ENCODE measurements at places on chromosomes 5 and 9.

DNA sequence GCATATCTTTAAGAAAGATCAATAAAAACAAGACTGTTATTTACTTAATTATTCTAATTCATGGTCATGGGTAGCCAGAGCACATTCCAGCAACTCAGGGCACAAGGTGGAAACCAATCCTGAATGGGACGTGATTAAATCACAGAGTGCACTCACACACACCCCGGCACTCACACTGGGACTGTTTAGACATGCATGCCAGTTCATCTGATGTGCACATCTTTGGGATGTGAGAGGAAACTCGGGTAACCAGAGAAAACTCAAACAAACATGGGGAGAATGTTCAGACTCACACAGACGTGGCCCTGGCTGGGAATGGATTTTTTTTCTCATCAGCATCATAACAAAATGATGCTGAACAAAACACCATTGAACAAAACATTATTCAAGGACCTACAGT, 29.4 kb downstream of the SMAD5 start:
- no peak for DNase-seq

GRCh38 chr5:169954786-169955185, 25.5 kb downstream of the INSYN2B start:
- no peak for DNase-seq

DNA sequence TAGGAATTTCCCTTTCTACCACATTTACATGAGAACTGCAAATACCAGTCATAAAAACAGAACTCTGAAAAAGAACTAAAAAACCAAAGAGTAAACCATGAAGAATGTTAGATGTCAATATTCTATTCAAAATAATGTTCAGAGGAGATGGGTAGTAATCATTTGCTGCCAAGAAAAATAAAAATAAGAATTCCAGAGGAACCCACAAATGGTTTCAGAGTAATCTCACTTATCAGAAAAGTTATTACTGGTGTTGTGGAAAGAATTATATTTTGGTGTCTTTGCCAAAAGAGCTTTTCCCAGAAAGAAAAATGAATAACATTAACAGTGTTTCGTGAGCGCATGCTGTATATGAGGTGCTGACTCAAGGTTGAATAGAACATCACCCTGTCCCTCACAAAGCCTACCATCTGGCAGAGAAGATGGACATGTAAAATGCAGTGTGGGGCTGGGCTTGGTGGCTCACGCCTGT, 35.6 kb downstream of the GPR21 start:
- peak; percentile 61 for DNase-seq

DNA sequence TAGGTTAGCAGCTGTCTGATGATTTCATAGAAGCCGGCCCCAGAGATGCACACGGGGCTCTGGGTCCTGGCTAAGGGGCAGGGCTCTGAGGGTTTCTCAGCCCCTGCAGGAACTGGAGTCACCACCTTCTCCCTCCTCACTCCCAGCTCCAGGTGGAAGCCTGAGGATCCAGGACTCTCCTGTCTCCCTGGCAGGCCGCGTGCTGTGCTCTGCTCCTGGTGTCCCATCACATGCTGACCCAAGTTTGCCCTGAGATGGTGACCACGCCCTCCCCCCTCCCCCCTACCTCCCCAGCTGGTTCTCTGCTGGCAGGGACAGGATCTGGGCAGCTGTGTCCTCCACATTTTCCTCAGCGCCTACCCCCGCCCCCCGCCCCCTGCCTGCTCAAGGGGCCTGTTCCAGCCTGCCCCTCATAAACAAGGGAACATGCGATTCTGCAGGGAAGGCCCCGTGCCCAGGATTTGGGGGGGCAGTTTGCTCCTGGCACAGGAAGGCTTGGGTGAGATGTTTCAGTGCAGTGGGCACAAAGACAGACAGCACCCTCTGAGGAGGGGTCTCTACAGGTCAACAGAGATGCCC, 87.4 kb downstream of the PSD2 start:
- DNase-seq, result no peak

- DNase-seq, result no peak
Measured at GRCh38 chr9:37575511-37575914, 667 bp downstream of the FBXO10 start.

- DNase-seq, result no peak
Measured at GRCh38 chr9:20526500-20527319, 95.6 kb downstream of the MLLT3 start.
